ENCODE measurements at places on chromosomes 5 and 9.

DNA sequence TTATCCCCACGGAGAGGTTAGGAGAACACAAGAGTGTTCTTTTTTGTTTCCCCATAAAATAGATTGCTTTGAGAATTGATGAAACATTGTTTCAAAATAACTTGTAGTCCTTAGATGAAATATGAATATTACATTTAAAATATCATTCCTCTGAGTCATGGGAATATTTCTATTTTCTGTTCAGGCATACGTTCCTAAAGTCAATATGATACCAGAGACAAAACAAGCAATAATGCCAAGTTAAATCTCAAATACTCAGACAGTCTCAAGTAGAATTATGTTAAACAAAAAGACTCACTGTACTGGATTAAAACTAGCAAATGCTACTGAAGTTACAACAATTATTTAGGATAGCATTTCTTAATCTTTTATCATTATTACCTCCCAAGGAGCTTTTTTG, 111.7 kb upstream of the C6 start:
- DNase-seq = no peak

- no peak for DNase-seq
These were observed 259.3 kb downstream of the FANCC start for GRCh38 chr9:95058121-95058785.

DNA sequence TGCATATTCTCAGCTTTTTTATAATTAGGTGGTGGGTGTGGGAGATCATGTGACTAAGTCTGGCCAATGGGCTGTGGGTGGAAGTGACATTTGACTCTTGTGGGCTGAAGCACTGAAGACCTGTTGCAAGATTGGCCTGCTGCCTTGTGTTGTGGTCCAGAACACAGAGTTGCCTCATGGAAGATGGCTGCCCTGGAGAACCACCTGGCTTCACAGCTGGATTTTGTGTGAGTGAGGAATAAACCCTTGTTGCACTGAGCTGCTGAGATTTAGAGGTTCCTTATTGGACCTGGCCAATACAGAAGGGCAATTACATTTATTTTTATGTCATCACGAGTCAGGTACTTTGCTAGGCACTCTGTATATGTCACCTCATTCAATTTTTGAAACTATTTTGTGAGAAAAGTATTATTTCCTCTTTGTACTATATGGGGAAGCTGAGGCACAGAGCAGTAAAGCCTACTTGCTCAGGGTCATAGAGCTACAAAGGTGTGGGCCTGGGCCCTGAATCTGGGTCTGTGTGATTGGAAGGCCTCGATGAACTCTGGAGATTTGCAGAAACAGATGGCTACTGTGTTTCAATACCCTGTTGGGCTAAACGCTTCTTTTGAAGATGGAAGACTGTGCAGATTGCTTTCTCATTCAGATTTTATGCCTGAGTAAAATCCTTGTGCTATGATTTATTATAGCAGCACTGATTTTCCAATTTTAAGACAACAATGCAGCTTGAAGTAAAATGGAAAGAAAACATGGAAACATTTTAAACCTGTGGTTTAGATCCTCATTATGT, 71.2 kb upstream of the TBC1D2 start:
- DNase-seq = no peak

DNA sequence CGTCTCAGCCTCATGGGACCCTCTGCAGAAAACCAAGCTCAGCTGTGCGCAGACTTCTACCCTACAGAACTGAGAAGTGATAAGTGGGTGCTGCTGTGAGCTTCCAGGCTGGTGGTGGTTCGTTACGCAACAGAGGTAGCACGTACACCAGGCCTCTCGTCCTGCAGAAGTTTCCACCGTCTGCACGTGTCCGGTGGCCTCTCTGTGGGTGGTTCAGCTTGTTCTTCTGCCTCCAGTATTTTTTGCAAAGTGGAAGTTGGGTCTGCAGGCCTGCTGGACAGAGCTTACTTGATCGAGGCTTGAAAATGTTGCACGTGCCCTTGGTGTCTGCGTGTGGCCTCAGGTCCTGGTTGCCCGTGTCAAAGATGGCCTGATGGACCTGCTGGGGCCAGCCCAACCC, 27.5 kb downstream of the KCNT1 start:
- DNase-seq = no peak

GRCh38 chr5:98360548-98360947, 412.9 kb upstream of the RGMB start:
- DNase-seq = no peak

- no peak for DNase-seq
These were observed 10.4 kb upstream of the FIBCD1 start for GRCh38 chr9:130949188-130950038.

DNA sequence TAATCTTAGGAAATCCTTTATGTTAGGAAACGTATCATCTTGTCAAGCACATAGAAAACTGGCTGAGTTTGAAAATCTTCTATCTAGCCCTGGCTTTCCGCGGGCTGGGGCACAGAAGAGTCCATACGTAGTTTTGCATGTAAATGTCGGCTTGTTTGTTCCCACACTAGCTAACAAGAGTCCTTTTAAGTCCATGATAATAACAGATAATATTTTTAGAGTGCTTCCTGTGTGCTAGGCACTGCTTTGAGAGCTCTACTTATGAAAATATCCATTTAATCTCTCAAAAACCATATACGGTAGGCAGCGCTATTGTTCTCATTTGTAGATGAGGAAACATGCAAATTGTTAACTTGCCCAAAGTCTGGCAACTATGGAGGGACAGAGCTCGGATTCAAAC, 40.5 kb downstream of the FYB1 start:
- no peak for DNase-seq

DNA sequence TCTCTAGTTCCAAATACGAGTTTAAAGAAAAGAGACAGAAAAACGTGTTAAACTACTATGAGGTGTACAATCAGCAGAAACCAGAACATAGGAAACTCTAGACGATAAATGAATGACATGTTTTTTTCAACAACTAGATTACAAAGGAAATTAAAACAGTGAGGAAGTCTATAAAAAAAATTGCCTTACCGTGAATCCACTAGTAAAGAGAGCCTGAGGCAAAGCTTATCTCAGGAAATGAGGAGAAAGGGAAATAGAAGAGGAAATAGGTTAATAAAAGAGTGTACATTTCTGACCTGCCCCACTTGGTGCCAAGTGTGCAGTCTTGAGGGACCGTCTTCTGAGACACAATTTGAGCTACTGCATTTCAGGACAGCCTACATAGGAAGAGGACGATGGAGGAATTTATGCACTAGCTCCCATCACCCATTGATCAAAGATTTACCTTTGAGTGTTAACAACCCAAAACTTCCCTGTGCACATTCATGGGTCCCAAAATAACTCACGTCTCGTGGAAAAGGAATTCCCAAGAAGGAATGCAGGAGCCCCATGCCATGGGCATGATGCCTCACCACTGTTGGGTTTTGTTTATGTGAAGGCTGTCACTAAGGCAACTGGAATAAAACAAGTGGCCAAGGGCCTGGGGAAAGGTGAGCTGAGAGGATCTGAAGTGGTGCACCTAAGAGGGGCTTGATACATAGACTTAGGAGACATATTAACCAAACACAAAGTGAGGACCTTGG, 53.6 kb upstream of the SLC1A3 start:
- DNase-seq = no peak

- DNase-seq = peak; percentile 64
These were observed 360.2 kb downstream of the DEPDC1B start for GRCh38 chr5:60339691-60340201.

GRCh38 chr5:169009123-169009522, 291.8 kb downstream of the SLIT3 start:
- DNase-seq = no peak

DNA sequence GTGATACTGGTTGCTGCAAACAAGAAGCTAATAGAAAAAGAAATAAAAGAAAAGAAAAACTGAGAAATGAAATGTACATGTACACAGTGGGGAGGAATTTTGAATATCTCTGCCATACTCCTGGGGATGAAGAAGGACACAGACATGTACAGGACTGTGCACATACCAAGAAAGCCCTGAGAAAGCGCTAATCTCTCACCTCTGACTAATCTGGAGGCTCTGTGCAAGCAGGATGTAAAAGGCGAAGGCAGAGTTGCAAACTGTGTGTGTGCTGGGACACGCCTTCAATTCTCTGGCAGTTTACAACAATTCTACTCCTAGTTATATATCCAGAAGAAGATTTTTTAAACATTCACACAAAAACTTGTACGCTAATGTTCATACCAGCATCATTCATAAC, 211.4 kb downstream of the KIAA0825 start:
- no peak for DNase-seq

Measured in cardiac muscle cell (in vitro differentiated cells and primary cell).